ENCODE measurements at places on chromosomes 13 and 19.

DNA sequence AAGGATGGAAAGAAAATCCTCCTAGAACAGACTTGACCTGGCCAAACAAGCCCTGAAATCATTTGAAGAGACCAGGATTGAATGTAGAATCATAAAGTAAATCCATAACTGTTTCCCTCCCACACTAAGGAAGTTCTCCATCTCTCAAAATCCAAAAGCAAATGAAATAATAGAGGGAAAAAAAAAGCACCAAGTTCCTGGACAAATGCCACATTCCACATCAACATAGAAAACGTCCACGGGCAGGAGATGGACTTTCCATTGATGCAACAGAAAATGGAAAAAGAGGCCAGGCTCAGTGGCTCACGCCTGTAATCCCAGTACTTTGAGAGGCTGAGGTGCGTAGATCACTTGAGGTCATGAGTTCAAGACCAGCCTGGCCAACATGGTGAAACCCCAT, 56.2 kb downstream of the INSR start:
- no peak for DNase-seq

GRCh38 chr13:27667946-27668345, 46.3 kb downstream of the POLR1D start:
- no peak for DNase-seq

GRCh38 chr19:32767951-32768679, 48.5 kb downstream of the TDRD12 start:
- no peak for DNase-seq

- no peak for DNase-seq
These were observed 92.2 kb downstream of the DCLK1 start for GRCh38 chr13:36038785-36039555.

GRCh38 chr19:56125806-56126590, 4.9 kb upstream of the ZNF787 start:
- no peak for DNase-seq

- no peak for DNase-seq
These were observed 19.9 kb upstream of the GPR183 start for GRCh38 chr13:99327126-99327525.

DNA sequence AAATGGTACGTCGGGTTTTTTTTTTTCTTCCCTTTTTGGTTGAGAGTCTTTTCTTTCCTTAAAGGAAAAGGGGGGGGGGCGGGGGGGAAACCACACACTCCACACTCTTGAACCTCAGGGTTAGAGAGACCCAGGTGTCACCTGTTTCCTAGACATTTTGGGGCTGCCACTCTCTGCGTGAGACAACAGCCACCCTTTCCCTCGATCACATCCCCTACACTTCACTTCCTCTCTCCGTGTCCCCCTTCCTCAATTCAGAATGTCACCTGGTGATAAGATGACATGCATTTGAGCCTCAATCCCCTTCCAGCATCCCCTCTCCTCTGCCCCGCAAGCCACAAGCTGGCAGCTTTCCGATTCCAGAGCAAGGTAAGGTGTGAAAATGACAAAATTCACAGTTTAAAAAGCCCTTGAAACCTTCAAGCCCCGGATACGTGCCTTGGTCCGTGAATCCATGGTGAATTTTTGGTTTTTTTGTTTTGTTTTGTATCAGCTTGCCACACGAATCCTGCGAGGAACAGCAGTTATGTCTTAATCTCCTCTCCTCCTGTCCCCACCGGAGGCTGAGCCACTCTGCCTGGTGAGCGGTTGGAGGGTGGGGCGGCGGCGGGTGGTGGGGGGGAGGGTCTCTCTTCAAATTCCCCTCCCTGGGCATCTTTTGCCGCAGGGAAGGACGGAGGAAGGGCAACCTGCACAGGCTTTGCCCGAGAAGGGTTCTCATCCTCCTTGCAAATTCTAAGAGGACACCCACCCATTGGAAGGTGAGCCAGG, 4.2 kb downstream of the PTPRS start:
- no peak for DNase-seq

DNA sequence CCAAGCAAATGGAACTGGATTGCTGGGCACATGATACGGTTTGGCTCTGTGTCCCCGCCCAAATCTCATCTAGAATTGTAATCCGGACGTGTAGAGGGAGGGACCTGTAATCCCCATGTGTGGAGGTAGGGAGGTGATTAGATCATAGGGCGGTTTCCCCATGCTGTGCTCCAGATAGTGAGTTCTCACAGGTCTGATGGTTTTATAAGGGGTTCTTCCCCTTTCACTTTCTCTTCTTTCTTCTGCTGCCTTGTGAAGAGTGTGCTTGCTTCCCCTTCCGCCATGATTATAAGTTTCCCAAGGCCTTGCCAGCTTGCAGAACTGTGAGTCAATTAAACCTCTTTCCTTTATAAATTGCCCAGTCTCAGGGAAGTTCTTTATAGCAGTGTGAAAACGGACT, 32.6 kb upstream of the MTIF3 start:
- no peak for DNase-seq

DNA sequence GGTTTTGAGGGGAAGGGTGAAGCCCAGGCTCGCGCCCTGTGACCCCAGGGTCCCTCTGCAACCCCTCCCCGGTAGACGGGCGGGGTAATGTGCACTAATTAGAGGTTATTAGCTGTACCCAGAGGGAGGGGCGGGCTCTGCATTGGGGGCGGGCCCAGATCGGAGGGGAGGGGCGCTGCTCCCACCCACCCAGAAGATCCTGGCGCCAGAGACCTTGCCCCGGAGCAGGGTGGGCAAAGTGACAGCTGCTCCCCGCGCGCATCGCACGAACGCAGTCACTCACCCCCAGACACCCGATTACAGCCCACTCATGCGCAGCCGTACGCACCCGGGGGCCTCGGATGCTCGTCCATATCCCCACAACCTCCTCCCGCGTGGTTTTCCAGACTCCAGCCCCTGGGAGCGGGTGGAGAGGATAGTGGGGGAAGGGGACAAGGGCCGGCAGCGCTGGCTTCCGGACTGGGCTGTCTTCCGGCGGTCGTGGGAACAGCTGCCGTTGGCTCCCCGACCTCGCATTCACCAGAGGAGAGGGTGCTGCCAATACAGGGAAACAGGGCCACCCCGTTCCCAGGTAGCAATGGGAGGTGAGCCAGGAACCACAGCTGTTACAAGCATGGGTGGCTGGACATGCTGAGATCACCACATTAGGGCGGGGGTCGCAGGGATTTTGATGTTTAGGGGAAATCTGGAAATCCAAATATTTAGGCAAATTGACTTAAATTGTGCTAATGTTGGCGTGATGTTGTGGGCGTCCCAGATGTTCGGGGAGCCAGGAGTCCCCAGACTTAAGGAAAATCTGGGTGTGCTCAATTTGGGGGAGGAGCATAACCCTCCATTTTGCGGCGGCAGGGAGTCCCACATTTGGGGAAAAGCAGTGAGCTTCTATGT, 2.9 kb upstream of the HOOK2 start:
- DNase-seq, result peak; percentile 42

DNA sequence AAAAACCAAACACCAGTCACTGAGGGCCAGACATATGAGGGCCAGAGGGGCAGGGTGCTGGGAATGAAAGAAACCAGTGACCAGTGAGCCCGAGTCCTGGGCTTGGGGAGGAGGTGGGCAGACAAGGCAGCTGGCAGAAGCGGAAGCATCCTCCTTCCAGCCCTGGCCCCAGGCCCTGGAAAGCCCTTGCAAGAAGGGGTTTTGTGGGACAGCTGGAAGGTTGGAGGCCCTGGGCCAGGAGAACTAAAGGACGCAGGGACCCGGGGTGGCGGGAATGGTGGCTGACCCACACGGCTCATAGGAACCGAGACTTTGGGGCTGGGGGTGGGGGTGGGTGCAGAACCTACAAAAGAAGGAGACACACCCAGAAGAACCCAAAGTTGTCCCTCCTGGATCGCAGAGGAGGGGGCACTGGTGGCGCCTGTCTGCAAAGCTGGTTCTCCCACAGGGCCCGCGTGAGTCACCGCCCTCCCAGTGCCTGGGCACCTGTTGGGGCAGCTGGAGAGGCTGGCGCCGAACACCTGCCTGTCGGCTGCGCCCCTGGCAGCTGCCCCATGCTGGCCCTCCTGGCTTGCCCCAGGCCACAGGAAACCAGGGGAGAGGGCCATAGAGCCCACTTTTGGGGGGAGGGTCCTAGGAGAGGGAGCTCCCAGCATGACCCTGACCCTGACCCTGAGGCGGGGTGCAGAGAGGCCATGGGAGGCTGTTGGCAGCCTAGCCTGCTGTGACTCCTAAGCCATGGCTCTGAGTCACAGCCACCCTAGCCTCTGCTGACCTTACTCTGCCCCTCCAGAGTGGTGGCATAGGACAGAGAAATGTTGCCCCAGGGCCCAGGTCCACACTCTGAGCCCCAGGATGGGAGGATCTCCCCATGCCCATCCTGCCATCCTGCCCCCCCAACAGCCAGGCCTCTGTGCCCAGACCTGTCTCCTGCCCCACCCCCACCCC, 802 bp downstream of the DMPK start:
- DNase-seq, result no peak

GRCh38 chr13:45538382-45538781, 73.6 kb downstream of the COG3 start:
- DNase-seq, result no peak

- DNase-seq, result no peak
These were observed 9.6 kb downstream of the USP12 start for GRCh38 chr13:27161980-27162379.

DNA sequence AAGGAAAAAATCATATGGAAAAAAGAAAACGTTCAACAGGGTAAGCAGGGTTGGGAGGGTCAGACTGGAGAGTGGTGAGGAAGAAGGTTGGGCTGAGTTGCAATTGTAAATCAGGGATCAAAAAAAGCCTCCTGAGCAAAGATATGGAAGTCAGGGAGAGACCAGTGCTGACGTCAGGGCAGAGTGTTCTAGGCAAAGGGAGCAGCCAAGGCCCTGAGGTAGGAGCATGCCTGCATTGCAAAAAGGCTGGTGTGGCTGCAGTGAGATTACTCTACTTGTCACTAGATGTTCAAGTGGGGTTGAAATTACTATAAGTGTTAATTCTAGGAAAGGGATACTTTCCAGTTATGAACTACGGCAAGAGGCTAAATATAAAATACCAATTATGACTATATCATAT, 562.0 kb downstream of the MYO16 start:
- DNase-seq, result no peak

- DNase-seq, result peak; percentile 56
These were observed 1.1 kb upstream of the FXYD3 start for GRCh38 chr19:35114353-35115176.

DNA sequence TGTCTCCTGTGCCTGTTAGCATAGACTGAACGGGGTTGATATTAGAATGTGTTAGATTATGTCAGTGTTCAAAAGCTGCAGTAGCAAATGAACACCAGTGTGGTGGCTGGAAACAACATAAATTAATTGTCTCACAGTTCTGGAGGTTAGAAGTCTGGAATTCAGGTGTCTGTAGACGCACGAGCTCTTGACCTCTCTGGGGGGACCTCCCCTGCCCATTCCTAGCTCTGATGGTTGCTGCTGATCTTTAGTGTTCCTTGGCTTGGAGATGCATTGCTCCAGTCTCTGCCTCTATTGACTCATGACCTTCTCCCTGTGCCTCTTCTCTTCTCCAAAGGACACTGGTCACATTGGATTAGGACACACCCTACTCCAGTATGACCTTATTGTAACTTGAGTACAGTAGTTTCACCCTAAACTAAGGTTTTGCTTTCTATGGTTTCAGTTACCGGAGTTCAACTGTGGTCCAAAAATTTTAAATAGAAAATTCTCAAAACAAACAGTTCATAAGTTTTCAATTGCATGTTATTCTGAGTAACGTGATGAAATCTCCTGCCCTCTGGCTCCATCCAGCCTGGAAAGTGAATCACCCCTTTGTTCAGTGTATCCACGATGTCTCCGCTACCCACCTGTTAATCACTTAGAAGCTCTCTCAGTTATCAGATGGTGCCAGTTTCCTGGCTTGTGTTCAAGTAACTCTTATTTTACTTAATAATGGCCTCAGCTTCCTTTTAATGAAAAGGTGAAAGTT, 273.2 kb downstream of the MYO16 start:
- DNase-seq, result no peak

DNA sequence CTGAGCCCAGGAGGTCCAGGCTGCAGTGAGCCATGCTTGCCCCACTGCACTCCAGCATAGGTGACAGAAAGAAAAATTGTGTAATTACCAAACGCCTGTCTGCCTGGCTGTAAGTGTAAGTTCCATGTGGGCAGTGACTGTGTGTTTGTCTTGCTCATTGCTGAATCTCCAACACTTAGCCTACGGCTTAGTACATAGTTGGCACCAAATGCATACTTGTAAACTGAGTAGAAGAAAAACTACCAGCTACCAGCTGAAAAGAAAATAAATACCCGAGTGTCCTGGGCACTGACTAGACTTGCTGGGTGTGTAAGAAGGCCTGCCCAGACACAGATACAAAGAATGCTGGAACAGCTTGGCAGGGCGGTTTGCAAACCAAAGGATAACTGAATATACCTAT, 2.7 kb upstream of the CEBPG start:
- no peak for DNase-seq

DNA sequence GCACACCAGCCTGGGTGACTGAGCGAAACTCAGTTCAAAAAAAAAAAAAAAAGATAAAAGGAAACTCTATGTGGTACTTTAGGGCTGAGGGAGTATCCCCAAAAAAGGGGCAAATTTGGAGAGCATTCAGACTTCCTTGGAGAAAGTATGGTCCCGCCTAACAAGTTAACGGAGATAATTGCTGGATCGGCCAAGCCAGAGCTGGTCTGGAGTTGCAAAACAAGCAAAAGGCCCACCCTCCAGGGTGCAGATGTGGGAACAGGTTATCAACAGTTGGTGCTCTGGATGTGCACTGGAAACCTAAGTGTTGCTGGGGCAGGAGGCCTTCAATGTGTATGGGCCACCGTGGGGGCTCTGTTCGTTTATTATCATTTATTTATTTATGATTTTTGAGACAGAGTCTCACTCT, 2.8 kb downstream of the IQCN start:
- DNase-seq, result no peak

GRCh38 chr13:26978081-26978860, 193.3 kb downstream of the USP12 start:
- no peak for DNase-seq

DNA sequence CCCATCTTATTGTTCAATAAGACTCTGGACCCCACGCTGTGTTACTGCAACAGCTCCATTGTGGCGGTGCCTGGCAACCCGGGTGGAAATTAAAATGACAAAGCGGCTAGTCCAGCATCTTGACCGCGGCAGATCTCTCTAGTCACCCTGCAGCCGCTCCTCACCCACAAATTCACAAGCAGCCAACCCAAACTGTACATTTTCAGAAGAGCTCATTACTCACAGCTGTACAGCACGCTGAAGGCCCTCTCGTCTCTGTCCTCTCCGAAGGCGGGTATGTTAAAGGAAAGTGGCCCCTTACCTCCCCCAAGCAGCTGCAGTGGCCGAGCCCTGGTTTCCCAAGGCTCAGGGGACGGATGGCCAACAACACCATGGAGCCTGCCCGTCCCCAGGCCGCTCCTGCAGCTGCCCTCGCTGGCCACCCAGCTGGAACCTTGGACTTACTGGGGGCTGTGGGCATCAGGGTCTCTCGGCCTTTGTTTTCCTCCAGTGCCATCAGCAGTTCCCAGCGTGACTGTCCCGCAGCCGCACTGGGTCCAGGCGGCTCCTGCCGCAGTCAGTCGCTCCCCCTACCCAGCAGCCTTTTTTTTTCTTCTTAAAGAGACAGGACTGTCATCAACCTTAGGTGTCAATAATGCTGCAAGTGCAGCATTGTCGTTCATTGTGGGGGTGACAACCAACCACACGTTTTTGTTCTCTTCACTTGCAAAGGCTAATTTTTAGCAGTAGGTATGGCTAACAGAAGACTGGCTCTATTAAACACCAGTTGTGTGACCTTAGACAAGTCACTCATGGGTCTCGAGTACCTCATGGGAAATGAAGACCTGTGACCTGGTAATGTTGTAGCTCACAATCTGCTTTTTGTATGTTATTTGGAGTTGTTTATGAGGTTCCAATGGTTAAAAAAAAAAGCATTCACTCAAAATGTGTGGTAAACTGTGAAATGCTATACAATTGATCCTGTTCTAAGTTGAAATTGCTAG, at the start of gene SACS:
TSS of gene SACS (minus strand) at position 532 of the 983 bp plus-strand sequence. CDS start 22,463 bp downstream, outside the sequence.
- DNase-seq, result no peak
